NCI-H1694 (cell line): ENCODE measurements at places on chromosomes 6 and 20.

- DNase-seq = no peak
Measured at GRCh38 chr20:63107449-63108200, 100.9 kb upstream of the BHLHE23 start.

GRCh38 chr6:134768931-134769330, 181.0 kb downstream of the ALDH8A1 start:
- DNase-seq = no peak

- DNase-seq = no peak
Measured at GRCh38 chr20:63831993-63832686, 1.1 kb upstream of the ZBTB46 start.

- no peak for DNase-seq
Measured at GRCh38 chr6:130065609-130066156, 47.3 kb downstream of the L3MBTL3 start.

DNA sequence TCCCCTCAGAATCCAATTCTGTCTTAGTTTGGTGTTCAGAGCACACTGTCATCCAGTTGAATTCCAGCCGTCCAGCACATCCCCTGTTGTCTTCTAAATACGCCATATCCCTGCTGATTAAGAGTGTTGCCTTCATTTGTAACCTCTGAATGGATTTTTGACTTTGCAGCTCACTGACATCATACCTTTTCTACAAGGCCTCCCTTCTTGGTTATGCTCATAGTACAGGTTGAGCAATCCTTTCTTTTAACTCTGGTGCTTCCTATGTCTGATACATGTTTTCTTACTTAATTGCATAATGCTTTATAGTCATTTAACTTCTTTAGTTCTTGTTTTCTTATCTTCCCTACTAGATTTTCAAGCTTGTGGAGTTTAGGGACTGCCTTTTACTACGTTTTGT, 36.4 kb downstream of the XRN2 start:
- no peak for DNase-seq

- no peak for DNase-seq
Measured at GRCh38 chr6:151142676-151143075, 97.1 kb upstream of the AKAP12 start.

DNA sequence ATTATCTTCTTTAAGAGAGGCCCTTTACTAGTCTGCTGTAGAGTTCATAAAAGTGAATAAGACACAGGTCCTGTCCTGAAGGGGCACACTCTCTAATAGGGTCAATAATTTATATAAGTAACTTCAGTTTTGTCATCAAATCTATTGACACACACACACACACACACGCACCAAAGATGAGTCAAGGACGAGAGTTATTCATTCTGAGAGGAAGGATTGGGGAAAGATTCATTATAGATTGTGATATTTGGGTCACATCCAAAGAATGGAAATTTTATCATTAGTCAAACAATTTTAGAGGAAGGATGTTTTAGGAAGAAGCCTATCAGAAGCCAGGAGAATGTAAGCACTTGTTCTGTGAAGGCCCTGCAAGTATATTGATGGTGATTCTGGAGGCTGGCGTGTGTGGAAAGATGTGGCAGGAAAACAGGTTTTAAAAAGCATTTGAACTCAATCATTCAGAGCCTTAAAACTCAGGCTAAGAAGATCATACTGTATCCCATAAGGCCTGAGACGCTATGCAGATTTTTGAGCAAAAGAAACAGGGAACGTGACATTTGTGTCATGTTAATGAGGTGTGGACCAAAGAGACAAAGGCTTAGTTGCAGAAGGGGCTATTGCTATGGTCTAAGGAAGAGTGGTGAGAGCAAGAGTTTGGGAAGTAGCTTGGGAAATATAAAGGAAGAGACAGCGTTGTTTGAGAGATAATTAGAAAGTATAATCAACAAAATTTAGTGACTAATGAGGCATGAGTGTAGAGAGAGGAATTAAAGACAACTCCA, 161.4 kb upstream of the PREP start:
- no peak for DNase-seq

DNA sequence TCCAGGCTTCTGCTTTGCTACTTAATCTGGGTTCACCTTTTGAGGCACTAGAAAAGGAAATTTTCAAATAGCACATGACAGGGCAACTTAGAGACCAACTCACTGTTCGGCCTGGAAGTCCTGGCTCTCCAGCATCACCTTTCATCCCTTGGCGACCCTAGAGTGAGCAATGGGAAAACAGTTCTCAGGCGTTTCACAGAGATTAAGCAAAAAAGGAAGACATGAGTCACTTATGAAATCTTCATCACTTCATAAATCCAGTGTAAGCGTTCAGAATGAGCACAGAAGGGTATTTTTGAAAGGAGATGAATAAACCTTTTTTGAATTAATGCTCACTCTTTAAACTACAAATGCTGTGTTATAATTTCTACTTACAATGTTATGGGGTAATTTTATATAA, 104.0 kb downstream of the COL12A1 start:
- no peak for DNase-seq

- no peak for DNase-seq
Measured at GRCh38 chr20:3993109-3993508, 22.2 kb downstream of the RNF24 start.

DNA sequence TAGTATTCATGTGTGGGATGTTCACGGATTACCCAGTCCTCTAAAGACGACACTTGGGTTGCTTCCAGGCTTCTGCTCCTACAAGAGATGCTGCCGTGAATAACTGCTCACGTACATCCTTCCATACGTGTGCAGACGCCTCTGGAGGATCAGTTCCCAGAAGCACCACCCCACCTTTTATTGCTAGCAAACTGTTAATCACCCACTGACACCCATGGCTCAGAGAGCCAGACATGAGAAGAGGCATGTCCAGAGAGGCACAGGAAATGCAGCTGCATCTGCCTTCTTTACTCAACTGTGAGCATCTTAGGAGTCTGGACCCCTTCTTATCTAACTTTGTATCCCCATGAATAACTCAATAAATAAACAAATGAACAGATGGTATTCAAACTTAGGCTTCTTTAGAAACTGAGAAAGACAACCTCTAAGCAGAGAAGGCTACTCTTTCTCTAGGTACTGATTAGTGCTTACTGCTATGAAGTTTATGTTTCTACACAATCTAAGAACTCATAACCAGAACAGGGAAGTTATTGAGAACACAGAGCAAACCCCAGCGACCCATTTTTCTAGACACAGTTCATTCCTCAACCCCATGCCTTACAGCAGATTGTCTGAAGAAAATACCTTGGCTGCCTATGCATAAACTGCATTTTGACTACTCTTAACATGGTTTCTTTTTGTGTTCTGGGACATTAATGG, 228.7 kb upstream of the RREB1 start:
- DNase-seq = no peak

GRCh38 chr6:39430871-39431523, 108.5 kb upstream of the KCNK16 start:
- no peak for DNase-seq

GRCh38 chr6:168017629-168018028, 20.2 kb downstream of the KIF25 start:
- DNase-seq = no peak

- no peak for DNase-seq
Measured at GRCh38 chr6:33739571-33739970, 7.1 kb downstream of the IP6K3 start.

DNA sequence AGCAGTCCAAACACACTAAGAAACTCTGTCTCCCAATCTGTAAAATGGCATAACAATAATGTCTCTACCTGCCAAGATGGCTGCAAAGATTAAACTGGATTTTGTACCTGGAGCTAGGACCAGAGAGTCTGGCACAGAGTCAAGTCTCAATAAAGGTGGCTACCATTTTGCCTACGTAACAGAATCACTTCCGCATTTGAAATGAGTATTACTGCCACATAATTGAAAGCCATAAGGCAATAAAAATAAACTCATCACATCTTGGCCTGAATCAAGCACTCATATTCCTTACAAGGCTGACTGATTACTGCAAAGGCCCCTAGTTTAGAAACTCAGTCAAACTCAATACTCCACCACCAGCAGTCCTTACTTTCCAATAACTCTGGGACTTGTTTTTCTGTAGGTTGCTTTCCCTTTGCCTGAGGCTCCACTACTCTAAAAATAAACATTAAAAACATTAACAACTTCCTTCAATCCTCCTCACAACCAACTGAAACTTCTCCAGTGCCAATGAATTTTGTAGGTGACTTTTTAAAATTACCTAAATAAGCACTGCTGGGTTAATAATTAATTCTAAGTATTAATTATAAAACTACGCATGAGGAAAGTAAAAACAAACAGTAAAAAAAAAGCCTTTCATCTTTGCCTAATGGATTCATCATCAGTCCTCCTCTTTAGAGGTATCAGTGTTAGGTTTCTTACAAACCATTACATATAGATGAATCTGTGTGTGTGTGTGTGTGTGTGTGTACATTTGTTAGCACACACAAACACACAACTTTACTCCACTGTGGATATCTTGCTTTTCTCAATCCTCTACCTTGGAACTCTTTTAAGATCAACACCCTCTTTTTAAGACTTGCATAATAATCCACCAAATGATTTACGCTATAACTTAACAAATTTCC, 3.7 kb downstream of the KIF16B start:
- DNase-seq = no peak

DNA sequence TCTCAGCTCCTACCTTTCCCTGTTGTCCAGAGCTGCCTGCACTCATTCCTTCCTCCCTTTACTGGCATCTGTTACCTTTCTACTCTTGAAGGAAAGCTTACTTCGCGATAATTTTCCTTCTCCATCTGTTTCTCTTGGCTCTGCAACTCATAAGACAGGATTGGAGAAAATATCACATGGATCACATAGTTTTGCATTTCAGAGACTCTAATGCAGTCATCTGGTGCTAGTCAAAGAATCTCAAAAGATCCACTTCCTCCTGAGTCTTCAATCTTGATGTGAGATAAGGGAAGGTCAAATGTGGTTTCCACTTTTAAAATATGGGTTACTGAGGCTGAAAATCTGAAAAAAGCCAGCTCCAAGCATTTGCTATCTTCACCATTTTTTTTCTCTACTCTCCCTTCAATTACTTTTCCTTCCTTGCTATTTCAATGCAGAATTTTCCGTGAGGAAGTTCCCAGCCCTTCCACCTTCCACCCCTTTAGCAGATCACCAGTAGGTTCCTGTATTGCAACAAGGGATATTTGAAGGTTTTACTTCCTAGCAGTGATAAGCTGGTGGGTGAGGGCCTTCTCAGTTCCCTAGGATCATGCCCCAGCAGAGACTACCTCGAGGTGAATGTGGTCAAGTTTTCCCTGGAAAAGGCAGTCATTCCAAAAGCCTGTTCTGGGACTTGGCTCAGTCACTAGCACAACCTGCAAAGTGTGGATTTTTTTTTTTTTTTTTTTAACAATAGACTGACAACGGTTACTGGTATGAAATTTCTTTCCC, 62.8 kb upstream of the LRRC1 start:
- no peak for DNase-seq

- no peak for DNase-seq
Measured at GRCh38 chr20:57996936-57997890, 231.2 kb downstream of the ANKRD60 start.

GRCh38 chr6:51093871-51094270, 275.2 kb downstream of the TFAP2B start:
- DNase-seq = no peak

- DNase-seq = no peak
Measured at GRCh38 chr20:18428490-18429173, 38.2 kb downstream of the DZANK1 start.

- no peak for DNase-seq
Measured at GRCh38 chr6:116530436-116530835, 15.0 kb downstream of the TRAPPC3L start.

DNA sequence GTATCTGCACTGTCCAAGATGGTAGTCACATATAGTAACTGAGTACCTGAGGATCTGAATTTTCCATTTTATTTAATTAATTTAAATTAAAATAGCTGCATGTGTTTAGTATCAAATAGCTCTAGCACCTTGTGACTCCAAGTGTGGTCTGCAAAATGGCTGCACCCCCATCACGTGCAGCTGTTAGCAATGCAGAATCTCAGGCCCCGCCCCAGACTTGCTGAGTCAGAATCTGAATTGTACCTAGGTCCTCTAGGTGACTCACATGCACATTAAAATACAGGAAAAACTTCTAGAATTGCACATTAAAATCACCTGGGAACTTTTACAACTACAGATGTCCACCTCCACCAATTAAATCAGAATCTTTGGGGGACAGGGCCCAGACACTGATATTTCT, 19.2 kb upstream of the FAM83C start:
- DNase-seq = no peak

- no peak for DNase-seq
Measured at GRCh38 chr6:41813469-41813868, 26.0 kb downstream of the TOMM6 start.

DNA sequence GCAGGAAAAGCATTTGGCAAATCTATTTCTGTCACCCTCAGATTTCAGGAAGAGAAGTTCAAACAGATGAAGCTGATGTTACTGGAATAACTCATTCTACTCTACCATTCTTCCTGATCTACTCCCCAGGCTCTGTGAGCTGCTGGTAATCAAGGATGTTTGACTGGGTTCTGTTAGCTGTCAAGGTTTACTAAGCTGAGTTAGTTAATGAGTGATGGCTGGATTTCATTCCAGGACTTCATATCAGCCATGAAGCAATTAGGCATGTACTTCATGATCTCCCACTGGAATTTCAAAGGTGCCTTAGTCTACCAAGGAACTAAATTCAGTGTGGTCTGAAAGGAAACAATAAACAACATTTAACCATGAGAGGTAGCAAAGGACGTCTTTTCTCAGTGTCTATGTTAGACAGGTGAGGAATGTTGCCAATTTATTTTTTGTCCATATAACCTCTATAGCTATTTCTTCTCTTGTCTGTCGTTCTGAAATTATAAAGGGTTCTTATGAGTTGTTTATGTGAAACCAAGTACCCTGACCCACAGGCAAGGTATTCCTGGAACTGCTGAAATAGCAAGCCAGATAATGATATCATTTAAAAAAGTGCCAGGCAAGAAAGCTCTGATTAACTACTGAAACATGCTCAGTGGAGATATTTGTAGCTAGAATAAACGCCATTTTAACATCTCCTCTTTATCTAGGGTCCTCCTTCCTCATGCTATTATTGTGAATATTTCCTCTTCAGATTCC, 112.9 kb downstream of the BACH2 start:
- no peak for DNase-seq

DNA sequence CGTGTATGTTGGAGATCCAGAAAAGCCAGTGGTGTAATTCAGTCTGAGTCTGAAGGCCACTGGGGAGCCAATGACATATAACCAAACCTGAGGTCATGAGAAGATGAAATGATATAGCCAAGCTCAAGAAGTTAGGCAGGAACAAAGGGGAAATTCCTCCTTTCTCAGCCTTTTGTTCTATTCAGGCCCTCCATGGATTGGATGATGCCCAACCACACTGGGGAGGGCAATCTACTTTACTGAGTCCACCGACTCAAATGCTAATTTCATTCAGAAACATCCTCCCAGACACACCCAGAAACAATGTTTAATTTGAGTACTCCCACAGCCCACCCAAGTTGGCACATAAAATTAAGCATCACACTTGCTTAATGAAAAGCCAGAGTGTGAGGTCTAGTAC, 183.6 kb downstream of the GJA1 start:
- no peak for DNase-seq

GRCh38 chr20:5863040-5863833, 87.1 kb downstream of the TRMT6 start:
- DNase-seq = no peak

DNA sequence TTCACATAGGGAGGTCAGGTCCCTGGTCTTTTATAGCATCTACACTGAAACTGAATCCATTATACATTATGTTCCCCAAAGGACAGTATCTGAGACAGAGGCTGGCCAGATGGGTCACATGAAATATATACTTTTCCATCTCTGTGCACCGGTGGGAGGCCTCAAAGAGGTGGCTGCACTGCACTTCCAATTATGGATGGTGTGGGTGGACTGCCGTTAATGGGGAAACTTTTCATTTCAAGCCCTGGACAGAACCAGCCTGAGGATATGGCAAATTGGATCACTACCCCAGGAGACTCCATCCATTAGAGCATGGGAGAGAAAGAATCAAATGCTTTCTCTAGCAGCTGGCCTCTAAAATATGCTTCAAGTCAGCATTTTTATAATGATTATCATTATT, 280.5 kb upstream of the OPRM1 start:
- no peak for DNase-seq
